Natural killer cell treated with Interleukin-12 subunit alpha and Interleukin-12 subunit beta and Interleukin-15 and Interleukin-18, amount 100 ng/mL, for 72 hours (primary cell): ENCODE measurements at places on chromosomes 2 and 18. TPM values are rescaled to one million over a fixed set of nuclear protein-coding genes. Genes with fewer than 3 reads are reported as not detected.

- DNase-seq: no peak
Observed at GRCh38 chr2:132814651-132815050, 144.6 kb upstream of the LYPD1 start.

DNA sequence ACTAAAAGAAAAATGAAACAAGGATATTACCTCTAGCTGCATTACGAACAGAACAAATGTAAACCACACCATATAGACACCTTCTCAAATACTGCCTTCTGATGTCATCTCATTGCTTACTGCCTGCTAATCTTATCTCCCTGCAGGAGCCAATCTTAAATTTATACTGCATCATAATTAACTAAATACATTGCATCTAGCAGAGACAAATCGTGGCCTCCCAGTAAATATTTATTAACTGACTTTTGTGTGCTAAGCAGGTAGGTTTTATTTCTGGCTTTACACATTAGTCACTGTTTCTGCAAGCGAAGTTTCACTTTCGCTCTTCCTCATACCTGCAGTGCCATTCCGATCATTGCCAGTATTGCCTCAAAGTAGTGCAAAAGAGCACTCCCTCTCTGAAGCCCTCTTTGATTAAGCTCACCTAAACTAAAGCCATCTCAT, 67.5 kb downstream of the SPATS2L start:
- peak; percentile 63 for DNase-seq

The TRPM8 gene
- total RNA-seq: not detected

The PLA2R1 gene
- total RNA-seq: not detected

The CBLN2 gene
- not detected for total RNA-seq
